Skeletal muscle tissue (tissue), 5 donors: ENCODE measurements at places on chromosomes 2 and 18. TPM values are rescaled to one million over a fixed set of nuclear protein-coding genes. Genes with fewer than 3 reads are reported as not detected.

The TUBA3D gene
- total RNA-seq: 1.0 TPM

The SERPINB4 gene
- total RNA-seq: not detected

The TTL gene
- total RNA-seq: 15.1 TPM

The CRYGC gene
- not detected for total RNA-seq
